ENCODE measurements at places on chromosomes 6 and 20. TPM values are rescaled to one million over a fixed set of nuclear protein-coding genes. Genes with fewer than 3 reads are reported as not detected.
A peak's percentile ranks its signal among the peaks of the same experiment; 100 is the strongest.

The PARD6B gene
- total RNA-seq: 35.6 TPM

- H3K4me1 ChIP-seq: no peaks in the 10 kb centered on the region
- H3K27me3 ChIP-seq: no peaks in the 10 kb centered on the region
- no peak overlapping the region for H3K27ac ChIP-seq
- no peak overlapping the region for H3K4me3 ChIP-seq
These were observed 30.4 kb upstream of the RNF24 start for GRCh38 chr20:4045741-4046140.

DNA sequence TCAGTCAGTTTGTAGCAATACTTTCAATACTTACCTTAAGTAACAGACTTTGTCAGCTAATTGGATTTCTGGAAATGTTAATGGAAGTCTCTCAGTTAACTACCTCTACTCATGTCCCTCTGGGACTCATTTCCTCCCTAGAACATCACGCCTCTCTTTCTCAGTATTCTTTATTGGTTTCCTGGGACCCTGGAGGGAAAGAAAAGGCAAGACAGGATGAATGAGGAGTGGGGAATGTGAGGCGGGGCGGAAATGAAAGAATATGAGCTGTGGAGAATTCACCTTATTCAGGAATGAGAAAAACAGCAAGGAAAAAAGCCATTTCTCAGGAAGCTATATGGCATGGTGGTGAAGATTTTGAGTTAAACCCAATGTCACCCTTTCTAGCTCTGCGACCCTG is 62.7 kb downstream of the ANKS1A start:
- no peaks in the 10 kb centered on the region for H3K4me1 ChIP-seq
- H3K27me3 ChIP-seq: no peaks in the 10 kb centered on the region
- H3K27ac ChIP-seq: no peak overlapping the region
- no peak overlapping the region for H3K4me3 ChIP-seq

DNA sequence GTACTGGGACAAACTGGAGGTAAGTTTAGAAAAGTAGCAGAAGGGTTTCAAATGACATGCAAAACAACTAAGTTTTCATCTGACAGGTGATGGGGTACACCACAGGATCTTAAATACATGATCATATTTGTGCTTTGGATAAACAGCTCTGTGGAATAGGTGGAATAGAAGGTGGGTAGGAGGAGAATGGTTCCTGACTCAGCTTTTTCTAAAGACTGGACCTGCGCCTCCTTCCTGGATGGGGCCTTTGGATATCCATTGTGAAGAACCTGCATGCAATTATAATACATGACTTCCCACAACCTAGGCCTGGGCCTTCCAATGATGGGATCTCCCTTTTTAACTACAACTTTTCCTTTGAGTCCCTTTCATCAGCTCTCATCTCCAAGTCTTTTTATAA is 145.9 kb downstream of the AHI1 start:
- H3K4me1 ChIP-seq: no peaks in the 10 kb centered on the region
- no peaks in the 10 kb centered on the region for H3K36me3 ChIP-seq
- no peak for DNase-seq
- no peaks in the 10 kb centered on the region for H3K27me3 ChIP-seq
- no peak overlapping the region for H3K4me3 ChIP-seq

The SOBP gene
- 3.4 TPM for total RNA-seq

The MTFR2 gene
- 2.2 TPM for total RNA-seq

DNA sequence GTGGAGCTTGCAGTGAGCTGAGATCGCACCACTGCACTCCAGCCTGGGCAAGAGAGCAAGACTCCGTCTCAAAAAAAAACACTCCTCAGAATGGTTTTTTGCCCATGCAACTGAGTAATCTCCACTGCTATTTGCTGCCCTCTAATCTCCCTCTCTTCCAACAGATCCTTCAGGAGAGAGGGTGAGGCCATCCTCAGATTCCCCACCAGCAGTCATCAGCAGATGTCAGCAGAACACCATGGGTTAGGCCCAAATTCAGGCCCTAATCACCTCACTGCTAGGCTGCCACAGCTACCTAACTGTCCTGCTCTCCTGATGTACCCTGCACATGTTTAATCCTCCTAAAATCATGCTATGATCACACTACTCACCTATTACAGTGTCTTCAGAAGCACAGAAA is 63.2 kb upstream of the BEND6 start:
- H3K4me3 ChIP-seq: no peak overlapping the region
- H3K36me3 ChIP-seq: no peaks in the 10 kb centered on the region
- H3K27ac ChIP-seq: no peak overlapping the region
- no peaks in the 10 kb centered on the region for H3K27me3 ChIP-seq
- DNase-seq: no peak

DNA sequence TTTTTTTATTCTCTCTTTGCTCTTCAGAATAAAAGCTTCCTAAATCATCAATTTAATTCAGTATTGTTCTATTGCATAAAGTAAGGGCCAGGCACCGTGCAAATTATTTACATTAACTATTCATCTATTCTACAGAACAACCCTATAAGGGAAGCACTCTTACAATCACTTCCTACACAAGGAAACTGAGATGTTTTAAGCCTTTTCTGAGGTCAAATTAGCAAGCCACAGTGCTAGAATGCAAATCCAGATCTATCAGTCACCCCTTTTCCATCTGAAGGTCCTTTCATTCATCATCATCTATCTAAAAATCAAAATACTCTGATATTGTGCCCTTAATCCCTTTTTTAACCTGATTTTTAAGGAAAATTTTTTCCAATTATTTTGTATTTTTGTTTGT is 31.2 kb downstream of the FRK start:
- no peak overlapping the region for H3K4me3 ChIP-seq
- H3K27ac ChIP-seq: no peak overlapping the region
- no peaks in the 10 kb centered on the region for H3K27me3 ChIP-seq
- H3K4me1 ChIP-seq: no peaks in the 10 kb centered on the region
- no peaks in the 10 kb centered on the region for H3K36me3 ChIP-seq

DNA sequence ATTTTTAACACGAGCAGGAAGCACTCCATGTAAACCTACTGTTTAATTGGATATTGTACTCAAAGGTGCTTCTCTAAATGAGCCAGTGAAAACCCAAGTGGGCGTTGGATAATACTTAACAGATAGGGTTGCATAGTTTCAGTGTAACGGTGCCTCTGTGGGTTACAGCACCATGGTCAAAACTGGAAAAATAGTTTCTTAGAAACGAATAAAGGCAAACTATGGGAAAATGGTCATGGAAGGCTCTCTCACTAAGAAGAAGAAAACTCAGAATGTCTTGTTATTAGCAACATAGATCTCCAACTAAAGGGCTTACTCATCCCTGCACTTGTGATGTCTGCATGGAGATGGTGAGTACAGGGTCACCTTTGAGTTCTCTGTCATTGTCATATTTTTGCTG is 59.1 kb upstream of the NEDD9 start:
- no peak overlapping the region for H3K4me3 ChIP-seq
- H3K27ac ChIP-seq: no peak overlapping the region
- no peak for DNase-seq
- no peaks in the 10 kb centered on the region for H3K4me1 ChIP-seq
- no peaks in the 10 kb centered on the region for H3K36me3 ChIP-seq
- H3K27me3 ChIP-seq: no peaks in the 10 kb centered on the region

DNA sequence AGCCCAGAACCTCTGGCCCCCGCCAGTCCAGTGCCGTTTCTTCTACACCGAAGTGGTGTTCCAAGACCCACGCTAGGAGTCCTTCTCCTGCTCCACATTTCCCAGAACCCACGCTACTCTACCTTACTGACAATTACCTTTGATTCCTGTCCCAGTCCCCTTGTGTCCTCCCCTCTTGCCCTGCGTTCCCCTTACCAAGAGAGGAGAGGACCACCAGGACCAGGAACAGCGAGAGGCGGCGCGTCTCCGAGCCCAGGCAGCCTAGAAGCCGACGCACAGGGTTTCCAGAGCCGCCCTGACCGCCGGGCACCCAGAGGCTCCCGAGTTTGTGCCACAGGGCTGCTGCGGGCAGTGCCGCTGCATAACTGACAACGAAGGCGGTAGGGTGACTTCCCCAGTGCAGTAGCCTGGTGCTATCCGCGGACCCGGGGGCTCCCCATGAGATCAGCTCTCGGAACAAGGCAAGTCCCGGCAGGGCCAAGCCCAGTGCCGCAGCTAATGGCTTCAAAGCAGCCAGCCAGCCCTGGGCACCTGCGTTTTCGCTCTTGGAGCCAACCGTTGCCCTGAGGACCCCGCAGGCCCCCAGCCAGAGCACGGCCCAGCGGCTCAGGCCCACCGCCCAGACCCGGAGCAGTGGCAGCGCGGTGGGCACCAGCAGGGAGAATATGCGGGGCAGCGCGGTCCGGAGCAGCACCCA is 512 bp downstream of the TAP1 start:
- H3K4me1 ChIP-seq: peaks cover 10% of the 10 kb centered on the region
- H3K27ac ChIP-seq: peak overlapping the region; percentile 100
- peak; percentile 45 for DNase-seq
- no peaks in the 10 kb centered on the region for H3K27me3 ChIP-seq

DNA sequence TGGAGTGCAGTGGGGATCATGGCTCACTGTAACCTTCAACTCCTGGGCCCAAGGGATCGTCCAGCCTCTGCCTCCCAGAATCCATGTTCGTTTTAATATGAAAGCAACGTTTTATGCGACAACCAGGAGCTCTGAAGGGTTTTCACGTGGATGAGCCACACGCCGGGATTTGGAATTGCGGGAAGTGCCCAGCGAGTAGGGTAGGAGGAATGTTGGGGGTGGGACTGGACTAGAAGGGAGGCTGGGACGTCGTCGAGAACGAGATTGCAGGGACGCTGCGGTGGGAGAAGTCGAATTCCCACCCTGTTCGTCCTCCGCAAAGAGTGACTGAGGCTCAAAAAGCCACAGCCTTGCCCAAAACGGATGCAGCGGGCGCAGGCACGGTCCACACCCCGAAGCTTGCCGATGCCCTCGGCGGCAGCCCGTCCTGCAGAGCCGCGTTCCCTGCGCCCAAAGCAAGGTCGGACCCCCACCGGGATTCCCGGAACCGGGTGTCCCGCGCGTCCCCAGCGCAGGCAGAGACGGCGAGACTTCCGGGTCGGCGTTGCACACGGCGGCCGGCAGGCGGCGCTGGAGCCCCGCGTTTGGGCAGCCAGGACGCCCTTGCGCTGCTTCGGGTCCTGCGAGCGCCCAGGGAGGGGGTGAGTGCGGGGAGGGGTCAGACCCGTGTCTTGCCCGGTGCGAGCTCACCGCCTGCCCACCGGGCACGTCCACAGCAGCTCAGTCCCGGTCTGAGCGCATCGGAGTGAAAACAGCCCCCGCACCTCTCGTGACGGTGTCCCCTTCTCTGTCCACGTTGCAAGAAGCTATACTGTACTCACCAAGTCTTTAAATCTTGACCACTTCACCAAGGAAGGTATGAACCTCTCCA is 87.8 kb downstream of the DHX35 start:
- H3K27me3 ChIP-seq: no peaks in the 10 kb centered on the region
- no peak overlapping the region for H3K27ac ChIP-seq
- peak overlapping the region; percentile 52 for H3K4me3 ChIP-seq
- H3K36me3 ChIP-seq: no peaks in the 10 kb centered on the region
- no peaks in the 10 kb centered on the region for H3K4me1 ChIP-seq

DNA sequence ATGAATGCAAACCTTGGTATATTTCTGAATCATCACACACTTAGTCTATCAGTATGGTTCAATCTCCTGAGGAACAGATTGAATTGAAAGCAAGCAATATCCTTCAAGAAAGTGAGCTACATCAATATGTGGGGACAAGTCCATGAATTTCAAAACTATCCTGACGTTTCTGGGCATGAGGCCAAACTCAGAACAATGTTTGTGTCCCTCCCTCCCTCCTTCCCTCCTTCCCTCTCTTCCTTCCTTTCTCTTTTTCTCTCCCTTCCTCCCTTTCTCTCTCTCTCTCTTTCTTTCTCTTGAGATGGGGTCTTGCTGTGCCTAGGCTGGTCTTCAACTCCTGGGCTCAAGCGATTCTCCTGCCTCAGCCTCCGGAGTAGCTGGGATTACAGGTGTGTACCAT is 27.9 kb upstream of the SYNCRIP start:
- H3K27ac ChIP-seq: no peak overlapping the region
- peaks cover 2% of the 10 kb centered on the region for H3K4me1 ChIP-seq
- H3K27me3 ChIP-seq: no peaks in the 10 kb centered on the region

The ZBTB9 gene
- total RNA-seq: 4.8 TPM

GRCh38 chr20:4067600-4068261 is 52.4 kb upstream of the RNF24 start:
- H3K4me3 ChIP-seq: no peak overlapping the region
- no peaks in the 10 kb centered on the region for H3K27me3 ChIP-seq
- no peak overlapping the region for H3K27ac ChIP-seq
- no peak for DNase-seq
- no peaks in the 10 kb centered on the region for H3K36me3 ChIP-seq

DNA sequence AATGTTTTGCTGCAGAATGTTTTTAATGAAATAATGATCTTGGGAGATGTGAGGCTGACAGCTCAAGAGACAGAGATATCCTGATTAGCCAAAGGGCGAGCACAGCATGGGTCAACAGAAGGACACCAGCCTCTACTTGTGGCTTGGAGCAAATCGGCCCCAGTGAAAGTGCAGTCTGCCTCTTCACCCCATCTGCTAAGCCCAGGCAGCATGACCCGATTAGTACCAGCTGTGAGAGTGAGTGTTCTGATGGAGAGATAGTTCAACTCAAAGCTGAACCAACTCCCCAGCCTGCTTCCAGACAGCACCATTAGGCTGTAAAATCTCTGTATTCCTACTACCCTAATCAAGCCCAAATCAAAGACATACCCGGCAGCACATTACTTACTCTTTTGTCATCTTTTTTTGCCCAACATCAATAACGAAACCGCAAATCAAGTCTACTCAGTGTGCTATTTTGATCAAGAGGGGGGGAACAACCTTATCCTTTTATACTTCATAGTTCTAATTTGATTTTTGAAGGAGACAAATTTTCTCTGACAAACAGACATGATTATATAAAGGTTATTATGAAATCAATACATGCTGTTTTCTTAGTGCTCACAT is 514.1 kb upstream of the NRSN1 start:
- H3K36me3 ChIP-seq: no peaks in the 10 kb centered on the region
- no peak for DNase-seq
- H3K4me3 ChIP-seq: no peak overlapping the region

The TCP11 gene
- not detected for total RNA-seq

The MYB gene
- 78.0 TPM for total RNA-seq

The CNKSR3 gene
- total RNA-seq: 13.1 TPM

The ANKEF1 gene
- 4.8 TPM for total RNA-seq

DNA sequence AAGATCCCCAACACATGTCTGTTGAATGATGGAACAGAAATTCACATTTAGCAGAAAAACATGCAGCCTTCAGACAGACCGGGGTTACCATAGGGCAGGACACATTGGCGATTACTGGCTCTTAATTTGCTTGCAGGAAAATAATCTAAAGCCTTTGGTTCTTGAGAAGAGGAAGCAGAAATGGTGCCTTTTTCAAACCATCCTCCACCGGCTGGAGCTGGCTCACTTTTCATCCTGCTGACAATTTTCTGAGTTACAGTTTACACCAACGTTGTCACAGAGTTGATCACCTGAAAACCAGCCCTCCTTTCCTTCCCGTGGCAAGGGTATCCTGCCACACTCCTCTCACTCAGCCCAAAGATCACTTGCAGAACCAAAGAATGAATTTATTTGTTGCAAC is 32.6 kb downstream of the SF3B5 start:
- no peaks in the 10 kb centered on the region for H3K4me1 ChIP-seq
- H3K27ac ChIP-seq: peak overlapping the region; percentile 93
- peak overlapping the region; percentile 64 for H3K4me3 ChIP-seq
- no peaks in the 10 kb centered on the region for H3K27me3 ChIP-seq
- H3K36me3 ChIP-seq: no peaks in the 10 kb centered on the region
- DNase-seq: no peak

All from colonic mucosa (tissue), 4 donors.